Panc1 (cell line): ENCODE measurements at places on chromosomes 1 and 21.

DNA sequence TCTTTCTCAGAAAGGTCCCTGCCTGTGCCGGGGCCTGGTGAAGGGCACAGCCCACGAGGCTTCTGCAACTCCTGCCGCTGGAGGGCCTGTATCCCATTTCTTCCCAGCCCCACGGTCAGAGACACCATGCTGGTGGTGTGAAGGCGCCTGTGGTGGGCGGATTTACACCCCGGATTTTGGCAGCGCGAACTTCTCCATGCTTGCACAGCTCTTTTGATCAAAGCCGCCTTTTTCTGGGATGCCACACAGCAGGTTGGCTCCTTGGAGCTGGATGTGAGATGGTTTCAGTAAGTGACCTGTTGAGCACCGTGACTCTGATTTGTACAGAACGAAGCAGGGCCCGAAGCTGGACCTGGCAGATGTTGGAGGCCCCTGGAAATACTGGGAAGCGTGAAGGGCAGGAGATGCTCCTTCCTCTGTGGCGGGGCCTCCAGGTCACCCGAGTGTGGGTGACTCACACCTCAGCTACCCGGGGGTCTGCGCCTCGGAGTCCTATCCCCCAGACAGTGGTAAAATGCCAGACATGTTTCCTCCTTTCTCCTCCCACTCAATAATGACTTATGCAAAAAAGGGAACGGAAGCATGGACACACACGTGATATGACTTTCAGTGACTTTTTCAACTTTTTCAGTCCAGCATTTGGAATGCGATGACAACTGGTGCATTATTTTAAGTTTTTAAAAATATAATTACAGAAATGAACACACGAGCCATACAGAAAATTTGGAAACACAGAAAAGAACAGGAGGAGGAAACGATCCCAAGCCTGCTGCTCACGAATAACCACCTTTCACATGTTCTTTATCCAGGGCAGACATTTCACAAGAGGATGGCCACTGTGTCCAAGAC lies 9.0 kb downstream of the UMODL1 start:
- DNase-seq, result no peak

DNA sequence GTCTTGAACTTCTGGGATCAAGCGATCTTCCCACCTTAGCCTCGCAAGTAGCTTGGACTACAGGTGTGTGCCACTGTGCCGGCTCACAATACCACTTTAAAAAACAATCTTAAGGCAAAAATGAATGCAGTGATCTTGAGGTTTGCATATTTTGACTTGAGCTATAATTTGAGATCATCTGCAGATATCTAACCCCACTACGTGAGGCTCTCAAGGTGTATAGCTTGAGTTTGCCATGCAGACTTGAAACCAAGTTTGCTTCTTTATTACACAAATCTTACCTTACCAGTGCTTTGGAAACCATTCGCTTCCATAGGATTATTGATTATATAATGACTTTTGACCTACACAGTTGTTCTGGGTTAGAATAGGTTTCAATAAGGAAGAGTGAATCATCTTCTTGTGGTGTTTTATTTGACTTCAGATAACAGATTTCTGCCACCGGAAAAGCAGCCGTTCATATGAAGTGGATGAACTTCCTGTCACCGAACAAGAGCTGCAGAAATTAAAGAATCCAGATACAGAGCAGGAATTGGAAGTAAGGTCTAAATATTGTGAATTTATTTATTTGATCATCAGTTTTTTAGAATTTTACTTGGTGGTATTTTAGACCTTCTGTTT lies 155.1 kb downstream of the VPS13D start:
- no peak for DNase-seq

DNA sequence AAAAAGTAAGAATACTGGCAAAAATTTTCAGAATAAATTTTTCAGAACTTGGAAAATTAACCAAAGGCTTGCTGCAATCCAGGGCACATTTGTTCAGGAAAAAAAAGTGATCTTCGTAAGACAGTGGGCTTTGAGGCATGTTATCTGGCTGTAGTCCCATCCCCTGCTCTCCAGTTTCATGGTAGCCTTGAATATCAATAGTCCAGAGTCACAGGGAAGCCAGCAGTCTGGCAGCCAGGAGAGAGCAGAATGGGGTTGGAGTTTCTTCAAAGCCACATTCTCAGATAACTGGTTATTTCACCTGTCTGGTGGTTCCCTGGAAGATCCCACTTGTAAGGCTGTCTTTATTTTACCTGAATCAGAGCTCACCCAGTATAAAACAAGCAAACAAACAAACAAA lies 669.3 kb downstream of the MATN1 start:
- DNase-seq, result no peak

GRCh38 chr1:116769994-116770393 lies 15.8 kb downstream of the CD2 start:
- DNase-seq, result no peak

GRCh38 chr1:158819461-158820443 lies 11.4 kb upstream of the MNDA start:
- no peak for DNase-seq

- DNase-seq, result no peak
These were observed 7.6 kb downstream of the TENT5C start for GRCh38 chr1:117613249-117613968.

- DNase-seq, result no peak
These were observed 87.5 kb upstream of the PLPPR4 start for GRCh38 chr1:99176753-99177152.

- no peak for DNase-seq
These were observed 5.0 kb upstream of the MEAF6 start for GRCh38 chr1:37519613-37520012.

- DNase-seq, result no peak
These were observed 74.7 kb upstream of the ZBTB40 start for GRCh38 chr1:22376976-22377375.

- no peak for DNase-seq
These were observed 51.7 kb upstream of the CTPS1 start for GRCh38 chr1:40927781-40928180.
